NT2/D1 (cell line): ENCODE measurements at places on chromosomes 5 and 9.

- DNase-seq = no peak
These were observed 16.1 kb upstream of the SPIN1 start for GRCh38 chr9:88372103-88372654.

DNA sequence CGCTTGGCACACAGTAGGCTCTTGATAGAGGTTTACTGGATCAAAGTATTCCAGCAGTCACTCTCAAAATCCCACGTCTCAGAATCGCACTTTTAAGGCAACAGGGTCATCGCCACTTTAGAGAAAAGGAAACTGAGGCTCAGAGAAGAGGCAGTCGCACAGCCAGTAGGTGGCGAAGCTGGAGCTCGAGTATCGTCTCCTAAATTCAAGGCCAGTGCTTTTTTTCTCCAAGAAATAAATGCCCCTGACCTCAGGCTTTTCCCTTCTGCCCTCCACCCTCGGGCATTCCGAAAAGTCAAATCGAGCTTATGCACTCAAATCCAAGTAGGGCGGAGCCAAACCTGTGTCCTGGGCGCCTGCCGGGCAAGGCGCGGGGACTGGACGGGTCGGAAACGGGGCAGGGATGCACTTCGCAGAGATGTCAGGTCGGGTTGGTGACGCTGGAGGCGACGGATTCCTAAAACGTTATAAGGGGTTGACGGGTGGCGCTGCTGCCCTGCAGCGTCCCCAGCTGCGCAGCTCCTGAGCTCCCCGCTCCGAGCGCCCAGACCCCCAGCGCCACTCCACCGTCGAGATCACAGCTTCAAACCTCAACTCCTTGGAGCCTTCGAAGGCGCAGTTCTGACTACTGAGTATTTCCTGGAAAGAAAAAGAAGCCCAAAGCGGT lies 4.7 kb upstream of the FOXB2 start:
- no peak for DNase-seq

- DNase-seq = no peak
These were observed 218.1 kb downstream of the RAB3C start for GRCh38 chr5:58800861-58801540.

DNA sequence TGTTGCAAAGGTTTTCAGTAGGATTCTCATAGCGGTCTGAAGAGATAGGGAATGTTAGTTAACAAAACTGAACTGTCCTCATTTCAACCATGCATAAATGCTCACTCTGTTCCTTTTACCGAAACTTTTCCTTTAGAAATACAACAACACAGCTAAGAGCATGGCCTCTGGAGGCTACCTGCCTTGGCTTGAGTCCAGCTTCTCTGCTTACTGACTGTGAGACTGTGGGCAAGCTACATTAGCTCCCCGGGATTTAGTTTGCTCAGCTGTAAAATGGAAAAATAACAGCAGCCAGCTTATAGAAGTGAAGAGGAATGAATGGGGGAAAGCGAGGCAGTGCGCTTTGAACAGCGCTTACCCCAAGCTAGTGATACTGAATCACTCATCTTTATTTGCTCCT lies 507.9 kb upstream of the DAP start:
- DNase-seq = no peak

- DNase-seq = no peak
These were observed 2.0 kb downstream of the CLIC3 start for GRCh38 chr9:136994180-136994887.

GRCh38 chr5:37626266-37626665 lies 213.6 kb downstream of the GDNF start:
- no peak for DNase-seq
